ENCODE measurements at places on chromosomes 3 and 15.

GRCh38 chr3:58585005-58585786, 8.0 kb upstream of the FAM107A start:
- peak; percentile 32 for DNase-seq

DNA sequence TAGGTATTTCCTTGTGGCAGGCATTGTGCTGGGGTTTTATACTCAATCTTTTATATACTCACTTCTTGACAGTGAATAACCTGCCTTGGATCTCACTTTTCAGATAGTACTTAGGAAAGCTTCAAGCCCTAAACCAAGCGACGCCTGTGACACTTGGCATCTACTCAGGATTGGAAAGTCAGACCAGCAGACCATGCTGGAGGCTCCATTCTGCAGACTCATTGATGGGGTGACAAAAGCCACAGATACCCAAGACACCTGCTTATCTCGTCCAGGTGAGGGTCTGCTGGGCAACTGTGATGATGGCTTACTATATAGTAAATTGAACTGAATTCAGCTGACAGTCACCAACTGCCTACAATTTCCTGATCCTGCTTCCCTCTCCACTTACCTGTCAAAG, 79.4 kb upstream of the MRPS22 start:
- DNase-seq, result no peak

DNA sequence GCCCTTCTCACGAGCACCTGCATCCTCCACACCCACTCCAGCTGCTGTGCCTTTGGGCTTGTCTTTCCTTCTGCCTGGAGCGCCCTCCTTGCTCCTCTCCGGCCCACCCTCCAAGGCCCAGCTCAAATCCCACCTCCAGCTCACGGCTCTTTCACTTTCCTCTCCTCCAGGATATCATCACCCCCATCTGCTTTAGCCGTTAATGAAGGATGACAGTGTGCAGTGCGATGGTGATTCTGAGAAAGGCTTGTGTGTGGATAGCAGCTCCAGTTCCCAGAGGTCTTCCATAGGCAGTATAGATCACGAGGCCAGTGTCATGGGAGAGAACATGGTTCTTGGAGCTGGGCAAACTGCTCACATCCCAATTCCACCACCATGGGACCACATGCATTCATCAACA, 237.4 kb downstream of the TLE3 start:
- DNase-seq, result no peak

GRCh38 chr3:111362381-111363009, 179.5 kb upstream of the CD96 start:
- no peak for DNase-seq

DNA sequence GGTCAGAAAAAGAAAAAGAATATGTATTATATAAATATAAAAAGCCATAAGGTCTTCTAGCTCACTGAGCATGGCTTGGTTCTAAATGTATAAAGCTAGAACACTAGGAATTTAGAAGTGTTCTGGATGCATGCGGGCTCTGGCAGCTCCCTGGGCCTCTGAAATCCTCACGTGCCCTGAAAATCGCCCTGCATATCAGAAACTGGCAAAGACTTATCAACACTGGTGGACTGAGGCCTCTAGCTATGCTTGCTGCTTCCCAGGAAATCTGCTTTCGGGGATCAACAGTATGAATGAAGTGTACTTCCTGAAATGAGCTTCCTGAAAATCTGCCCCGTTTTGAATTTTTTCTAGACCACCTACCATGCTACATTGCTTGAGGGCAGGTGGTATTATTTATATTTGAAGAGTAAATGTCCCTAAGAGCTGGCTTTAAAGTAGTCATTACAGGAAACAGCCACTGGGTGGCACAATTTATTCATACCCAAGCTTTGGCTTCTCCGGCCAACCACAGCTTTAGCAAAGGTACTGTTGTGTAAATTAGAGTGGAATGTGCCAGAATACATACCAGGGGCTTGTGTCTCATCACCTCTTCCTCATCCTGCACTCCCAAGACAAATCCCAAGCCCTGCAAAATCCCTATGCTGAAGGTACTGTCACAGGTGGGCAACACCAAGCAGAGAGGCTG, 17.7 kb downstream of the CRTAP start:
- peak; percentile 7 for DNase-seq

DNA sequence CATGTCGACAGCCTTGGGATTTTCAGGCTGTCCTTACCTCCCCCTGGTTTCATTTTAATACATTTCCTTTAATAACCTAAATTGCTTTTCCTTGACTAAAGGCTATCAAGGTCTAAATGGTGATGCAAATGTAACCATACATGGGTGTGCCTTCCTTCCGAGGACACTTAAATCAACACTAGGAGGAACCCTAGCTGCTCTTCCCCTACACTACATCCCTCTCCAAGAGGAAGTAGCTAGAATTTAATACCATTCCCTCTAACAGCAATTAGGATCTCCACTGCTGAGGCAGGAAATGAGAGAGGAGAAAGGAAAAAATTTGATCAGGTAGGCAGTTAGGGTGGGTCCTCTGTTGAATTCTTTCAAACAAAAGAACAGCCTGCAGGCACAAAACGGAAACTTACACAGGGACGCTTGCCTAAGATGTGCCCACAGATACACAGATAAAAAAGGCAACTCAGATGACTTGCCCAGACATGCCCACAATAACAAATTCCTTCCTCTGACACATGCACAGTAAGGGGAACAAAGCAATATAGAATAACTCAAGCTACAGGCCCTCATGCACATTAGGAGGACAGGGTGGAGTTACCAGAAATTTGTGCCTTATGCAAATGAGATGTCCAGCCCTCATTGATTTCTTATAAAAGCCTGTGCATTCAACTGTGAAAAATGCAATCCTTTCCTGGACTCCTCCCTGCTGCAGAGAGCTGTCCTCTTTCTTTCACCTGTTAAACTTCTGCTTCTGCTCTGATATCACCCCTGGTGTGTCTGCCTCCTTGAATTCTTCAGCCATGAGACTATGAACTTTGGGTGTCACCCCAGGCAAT, 1024.4 kb upstream of the CADM2 start:
- no peak for DNase-seq

DNA sequence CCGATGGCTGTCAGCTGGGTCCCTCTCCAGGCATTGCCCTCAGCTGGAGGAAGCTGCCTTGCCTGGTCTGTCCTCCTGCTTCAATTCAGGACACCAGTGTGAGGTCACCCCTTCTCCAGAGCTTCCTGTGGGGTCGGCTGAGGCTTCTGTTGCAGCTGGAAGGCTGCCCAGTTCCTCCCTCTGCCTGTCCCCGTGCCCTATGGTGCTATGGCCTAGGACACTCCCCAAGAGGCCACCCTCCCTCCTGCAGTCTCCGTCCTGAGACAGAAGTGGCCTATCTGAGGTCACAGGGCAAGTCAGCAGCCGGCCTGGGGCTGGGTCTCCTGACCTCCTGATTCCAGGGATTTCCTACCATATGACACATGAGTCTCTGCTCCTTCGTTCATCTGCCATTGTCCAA, 57.9 kb downstream of the RASGRF1 start:
- no peak for DNase-seq

DNA sequence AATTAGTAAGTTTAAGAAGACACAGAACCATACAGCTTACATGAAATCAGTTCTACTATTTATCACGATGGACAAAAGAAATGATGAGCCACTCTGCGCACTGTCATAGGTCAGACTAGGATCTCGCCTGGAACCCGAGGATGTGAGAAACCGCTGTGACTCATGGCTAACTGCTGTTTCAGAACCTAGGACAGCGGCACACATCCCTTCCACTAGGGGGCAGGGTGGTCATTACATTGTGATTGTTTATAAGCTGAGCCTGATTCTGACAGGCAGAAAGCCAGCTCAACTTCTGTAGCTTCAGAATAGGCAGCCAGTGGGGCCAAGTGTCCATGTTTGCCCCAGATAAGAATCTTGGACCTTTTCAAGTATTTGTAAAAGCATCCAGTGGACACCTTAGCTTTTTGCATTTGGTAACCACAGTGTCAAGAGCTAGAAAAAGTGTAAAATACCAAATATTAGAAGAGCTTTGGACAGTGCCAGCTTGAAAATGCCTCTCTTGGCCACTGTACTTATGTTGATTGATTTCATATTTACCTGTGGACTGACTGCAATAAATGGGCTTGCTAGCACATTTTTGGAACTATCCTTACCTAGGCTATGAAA, 115.8 kb downstream of the KBTBD8 start:
- DNase-seq, result peak; percentile 78

GRCh38 chr3:48748754-48749153, 31.7 kb upstream of the IP6K2 start:
- DNase-seq, result no peak

- no peak for DNase-seq
These were observed 66.3 kb downstream of the ISG20 start for GRCh38 chr15:88704791-88705768.

- DNase-seq, result no peak
These were observed 9.0 kb downstream of the ACP3 start for GRCh38 chr3:132326251-132326650.

GRCh38 chr15:73326157-73326556, 42.6 kb downstream of the HCN4 start:
- no peak for DNase-seq

- DNase-seq, result no peak
These were observed 102.8 kb downstream of the KCNH8 start for GRCh38 chr3:19250959-19251610.

- DNase-seq, result no peak
These were observed 12.3 kb downstream of the NUDT16 start for GRCh38 chr3:131393868-131394267.

GRCh38 chr3:105353485-105354161, 13.1 kb upstream of the ALCAM start:
- DNase-seq, result no peak

DNA sequence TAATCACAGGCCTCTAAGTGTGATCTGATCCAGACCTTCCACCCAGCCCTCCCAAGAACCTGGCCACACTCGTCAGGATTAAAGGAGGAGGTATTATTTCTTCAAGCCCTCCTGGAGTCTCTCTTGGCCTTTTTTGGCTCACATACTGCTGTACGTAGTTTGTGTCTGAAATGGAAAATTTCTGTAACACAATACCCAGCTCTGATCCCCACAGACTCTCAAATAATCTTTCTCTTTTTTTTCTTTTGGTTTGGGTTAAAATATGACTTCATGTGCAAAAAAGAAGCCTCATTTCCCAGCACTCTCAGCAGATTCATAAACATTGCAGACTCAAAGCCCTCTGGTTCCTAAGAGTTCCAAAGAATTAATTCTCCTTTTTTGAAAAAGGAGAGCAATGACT, 96.5 kb upstream of the PHLDB2 start:
- DNase-seq, result no peak

DNA sequence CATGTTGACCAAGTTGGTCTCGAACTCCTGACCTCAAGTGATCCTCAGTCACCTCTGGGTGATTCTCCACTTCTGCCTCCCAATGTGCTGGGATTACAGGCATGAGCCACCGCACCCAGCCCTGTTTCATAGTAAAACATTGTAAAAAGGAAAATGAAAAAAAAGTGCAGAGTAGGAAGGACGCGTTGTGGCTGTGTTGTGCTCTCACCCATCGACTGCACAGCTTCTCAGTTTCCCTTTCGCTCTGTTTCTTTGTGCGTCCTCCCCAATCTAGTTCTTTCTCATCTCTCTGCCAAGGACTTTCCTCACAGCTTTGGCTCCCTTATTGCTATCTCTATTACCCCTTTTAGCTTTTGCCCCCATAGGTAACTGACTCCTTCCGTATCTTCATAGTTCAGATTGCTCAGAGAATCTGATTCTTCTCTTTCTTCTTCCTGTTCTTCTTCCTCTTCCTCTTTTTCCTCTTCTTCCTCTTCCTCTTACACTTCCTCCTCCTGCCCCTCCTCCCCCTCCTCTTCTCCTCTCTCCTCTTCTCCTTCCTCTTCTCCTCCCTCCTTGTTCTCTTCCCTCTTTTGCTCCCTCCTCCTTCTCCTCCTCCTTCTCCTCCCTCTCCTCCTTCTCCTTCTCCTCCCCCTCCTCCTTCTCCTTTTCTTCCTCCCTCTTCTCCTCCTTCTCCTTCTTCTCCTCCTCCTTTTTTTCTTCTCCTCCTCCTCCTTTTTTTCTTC, 81.1 kb upstream of the VGLL4 start:
- no peak for DNase-seq

- DNase-seq, result no peak
These were observed 67.8 kb upstream of the SEC61A1 start for GRCh38 chr3:127984241-127984975.

- no peak for DNase-seq
These were observed 250.4 kb upstream of the SLITRK3 start for GRCh38 chr3:165446555-165446954.

DNA sequence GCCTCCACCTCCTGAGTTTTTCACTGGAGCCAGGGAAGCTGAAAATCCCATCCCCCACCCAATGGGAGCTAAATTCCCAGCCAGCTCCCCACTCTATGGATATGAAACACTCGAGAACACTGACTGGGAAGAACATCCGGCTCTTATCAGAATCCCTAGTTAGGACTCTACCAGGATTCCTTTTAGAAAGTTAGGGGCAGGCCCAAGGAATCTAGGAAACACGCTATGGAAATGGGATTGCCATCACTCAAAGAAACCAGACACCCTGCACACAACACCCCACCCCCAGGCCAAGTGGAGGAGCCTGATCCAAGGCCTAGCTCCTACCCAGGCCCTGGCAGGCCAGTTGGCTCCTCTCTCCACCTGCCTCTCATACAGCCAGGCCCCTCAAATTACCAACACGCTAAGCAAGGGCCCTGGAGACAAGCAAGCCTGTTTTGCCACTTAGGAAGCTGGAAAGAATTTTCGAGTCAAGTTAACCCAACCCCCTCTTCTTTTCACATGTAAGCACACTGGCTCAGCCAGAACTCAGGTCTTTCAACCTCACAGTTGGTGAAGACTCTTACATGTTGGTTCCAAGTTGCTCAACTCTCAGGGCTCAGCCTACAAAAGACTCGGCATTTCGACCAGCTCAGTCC, 75.5 kb downstream of the RBPMS2 start:
- DNase-seq, result no peak

- no peak for DNase-seq
These were observed 48.7 kb upstream of the WDR72 start for GRCh38 chr15:53808058-53808706.
